AG08396 (cell line): ENCODE measurements at places on chromosomes 4 and X.
A peak's percentile ranks its signal among the peaks of the same experiment; 100 is the strongest.

DNA sequence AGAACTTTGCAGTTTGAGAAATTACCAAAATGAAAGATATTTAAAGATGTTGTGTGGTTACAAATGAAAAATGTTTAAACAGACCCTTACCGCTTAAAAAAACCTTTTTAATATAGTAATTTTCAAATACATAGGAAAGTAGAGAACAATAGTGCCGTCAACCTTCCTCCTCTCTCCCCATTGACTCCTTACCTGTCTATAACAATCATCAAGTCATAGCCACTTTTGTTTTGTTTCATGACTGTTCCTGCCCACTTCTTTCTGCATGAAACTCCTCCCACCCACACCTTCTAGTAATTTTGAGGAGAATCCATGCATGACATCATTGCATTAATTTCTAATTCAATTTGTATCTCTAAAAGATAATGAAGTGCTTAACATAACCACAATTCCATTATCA, 76.5 kb upstream of the ATP8A1 start:
- DNase-seq, result no peak

DNA sequence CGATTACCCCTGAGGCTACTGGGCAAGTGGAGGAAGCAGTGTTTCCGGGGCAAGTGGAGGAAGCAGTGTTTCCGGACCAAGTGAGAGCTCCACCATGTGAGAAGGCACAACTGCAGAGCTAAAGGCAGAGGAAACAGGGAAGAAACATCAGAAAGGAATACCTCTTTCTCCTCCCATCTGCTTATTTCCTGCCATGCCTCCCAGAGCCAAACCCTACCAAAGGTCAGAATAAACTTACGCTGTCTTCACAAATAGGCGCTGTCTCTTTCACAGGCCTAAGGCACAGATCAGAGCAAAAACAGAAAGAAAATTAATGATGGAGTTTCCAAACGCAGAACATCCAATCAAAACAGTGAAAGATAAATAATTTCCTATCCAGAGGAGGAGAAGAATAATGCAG, 153.0 kb downstream of the ATOH1 start:
- DNase-seq, result no peak

- no peak for DNase-seq
These were observed 148.3 kb downstream of the MAML3 start for GRCh38 chr4:140005699-140006098.

DNA sequence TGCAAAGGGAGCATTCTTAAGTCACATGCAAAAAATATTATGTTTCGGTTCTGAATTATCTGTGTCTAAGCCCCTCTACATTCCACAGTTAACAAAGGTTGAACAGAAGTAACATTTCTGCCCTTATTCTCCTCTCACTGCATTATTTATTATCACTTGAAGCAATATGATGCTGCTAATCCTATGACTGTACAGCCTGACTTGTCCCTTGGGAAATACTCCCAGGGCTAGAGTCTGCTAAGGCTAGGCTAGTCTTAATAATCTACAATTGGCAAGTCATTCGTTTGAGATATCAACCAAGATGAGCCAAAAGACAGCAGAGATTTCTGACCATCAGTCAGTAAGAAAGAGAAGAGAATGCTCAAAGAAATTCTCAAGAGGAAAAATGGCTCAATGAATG, 226.9 kb upstream of the HCCS start:
- DNase-seq, result peak; percentile 5

DNA sequence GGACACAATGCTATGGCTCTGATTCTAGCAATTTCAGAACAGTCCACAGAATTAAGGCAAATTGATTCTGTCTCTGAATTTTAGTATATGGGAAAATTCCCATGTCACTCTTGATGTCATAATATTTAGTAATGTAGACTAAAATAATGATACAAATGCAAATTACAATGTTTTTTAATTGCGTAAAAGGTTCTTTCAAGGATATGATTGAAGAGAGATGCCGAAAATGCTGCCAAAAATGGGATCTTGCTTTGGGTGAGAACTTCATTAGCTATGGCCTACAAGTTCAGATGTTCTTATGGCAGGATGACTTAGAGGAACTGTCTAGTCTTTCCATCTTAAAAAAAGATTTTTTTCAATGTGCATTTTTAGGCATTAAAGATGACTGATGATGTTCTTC, 170.6 kb downstream of the TMA16 start:
- DNase-seq, result no peak

GRCh38 chrX:1686642-1687041, 71.8 kb downstream of the ASMT start:
- peak; percentile 7 for DNase-seq

- DNase-seq, result no peak
These were observed 6.8 kb upstream of the SASH3 start for GRCh38 chrX:129772796-129773431.

- no peak for DNase-seq
These were observed 105.3 kb downstream of the DTHD1 start for GRCh38 chr4:36386691-36387090.

DNA sequence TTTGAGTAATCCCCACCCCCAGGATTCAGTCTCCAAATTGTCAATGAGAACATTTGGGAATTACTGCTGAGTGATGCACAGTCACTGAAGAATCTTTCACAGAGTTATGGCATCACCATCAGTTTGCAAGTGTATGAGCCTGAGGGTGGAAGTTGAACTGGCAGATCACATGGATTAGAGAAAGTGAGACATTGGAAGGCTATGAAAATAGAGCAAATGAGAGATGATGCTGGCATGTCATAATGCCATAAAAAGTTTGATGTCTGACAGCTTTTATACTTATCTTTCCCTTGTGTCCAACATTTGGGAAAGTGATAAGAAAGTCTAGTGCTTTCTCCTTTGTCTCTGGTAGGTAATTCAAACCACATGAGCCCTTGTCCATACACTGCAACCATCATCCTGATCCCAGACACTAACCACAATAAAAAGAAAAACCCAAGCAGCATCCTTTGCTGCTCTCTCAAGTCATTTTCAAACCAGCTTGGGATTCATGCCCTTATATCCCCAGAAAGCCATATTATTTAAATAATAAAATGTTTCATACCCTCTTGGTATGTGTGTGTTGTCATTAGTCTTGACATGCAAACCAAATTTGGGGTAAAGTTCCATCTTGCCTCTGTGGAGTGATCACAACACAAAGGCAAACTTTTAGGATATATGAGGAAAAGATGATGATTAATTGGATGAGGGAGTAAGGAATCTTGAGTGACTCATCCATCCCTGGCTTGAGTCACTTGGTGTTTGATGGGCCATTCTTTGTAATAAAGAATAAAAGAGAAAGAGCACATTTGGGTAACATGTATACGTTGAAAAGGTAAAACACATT, 438.9 kb downstream of the GRXCR1 start:
- peak; percentile 15 for DNase-seq

GRCh38 chrX:26925088-26925487, 538.1 kb downstream of the PPP4R3C start:
- DNase-seq, result no peak

GRCh38 chr4:795726-796119, 30.2 kb downstream of the CPLX1 start:
- no peak for DNase-seq

DNA sequence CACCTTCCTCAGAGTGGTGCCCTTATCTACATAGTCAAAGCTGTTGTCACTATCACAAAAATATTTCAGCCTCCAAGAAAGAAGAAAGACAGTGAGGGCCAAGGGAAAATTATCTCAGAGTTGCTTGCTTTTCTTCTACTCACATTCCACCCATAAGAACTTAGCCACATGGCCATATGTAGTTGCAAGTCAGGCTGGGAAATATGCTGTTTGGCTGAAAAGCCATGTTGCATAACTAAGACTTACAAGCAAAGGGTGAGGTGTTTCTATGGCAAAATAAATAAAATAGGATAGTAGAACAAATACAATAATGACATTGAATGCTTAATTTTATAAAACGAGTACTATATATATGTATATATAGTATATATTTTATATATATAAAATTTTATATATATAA, 365.9 kb upstream of the PABPC4L start:
- DNase-seq, result no peak

- no peak for DNase-seq
These were observed 188.4 kb upstream of the ANK2 start for GRCh38 chr4:112860830-112861690.

DNA sequence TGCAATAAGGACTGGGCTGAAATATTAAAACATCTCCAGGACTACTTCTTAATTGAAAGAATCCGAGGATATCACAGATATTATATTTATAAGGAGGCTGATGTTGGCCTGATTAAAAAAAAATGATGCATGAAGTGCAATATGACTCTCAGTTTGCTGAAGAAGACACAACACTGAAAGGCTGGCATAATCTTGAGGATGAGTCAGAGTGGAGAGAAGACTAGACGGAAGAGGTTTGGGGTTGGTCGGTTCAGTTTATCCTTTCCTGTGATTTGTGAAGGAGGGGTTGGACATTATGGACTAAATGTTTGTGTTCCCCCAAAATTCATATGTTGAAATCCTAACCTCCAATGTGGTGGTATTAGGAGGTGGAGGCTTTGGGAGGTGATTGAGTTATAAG, 170.3 kb downstream of the CORIN start:
- no peak for DNase-seq

DNA sequence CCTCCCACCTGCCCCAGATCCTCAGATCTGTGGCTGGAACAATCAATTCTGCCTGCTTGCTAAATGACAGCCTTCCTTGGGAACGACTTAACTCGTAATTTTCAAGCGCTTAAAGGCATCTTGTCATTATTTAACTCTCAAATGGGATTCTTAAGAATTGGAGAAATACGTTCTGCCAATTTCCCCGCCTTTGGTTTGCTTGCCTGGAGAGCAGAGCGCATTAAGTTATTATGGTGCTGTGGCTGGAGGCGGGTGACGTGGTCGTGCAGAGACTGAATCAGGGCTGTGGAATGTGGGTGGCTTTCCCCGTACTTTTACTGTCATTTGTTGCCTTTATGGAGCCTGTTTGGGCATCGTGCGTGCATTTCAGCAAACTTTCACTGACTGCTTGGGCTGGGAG, 78.9 kb upstream of the PSAPL1 start:
- peak; percentile 54 for DNase-seq

DNA sequence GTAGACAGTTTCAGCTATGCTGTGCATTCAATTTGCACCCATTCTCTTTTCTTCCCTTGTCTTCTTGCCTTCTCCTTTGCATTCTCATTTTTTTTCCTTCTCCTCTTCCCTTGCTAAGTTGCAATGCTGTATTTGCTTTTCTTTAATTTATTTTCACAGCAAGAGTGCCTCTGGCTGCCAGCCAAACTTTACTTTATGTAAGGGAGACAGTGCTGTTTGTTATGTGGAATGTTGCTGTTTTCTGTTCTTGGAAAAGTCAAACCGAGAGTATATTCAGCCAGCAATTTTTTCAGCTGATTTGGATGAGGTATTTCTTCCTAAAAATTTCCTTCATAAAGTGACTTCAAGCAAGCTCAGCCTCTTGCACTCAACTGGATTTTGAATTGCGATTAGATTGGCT, 1293.4 kb downstream of the ARAP2 start:
- DNase-seq, result no peak

GRCh38 chr4:137997496-137997895, 244.7 kb downstream of the SLC7A11 start:
- no peak for DNase-seq

GRCh38 chrX:43718956-43719355, 62.9 kb downstream of the MAOA start:
- no peak for DNase-seq

GRCh38 chr4:166658585-166658984, 575.7 kb downstream of the SPOCK3 start:
- no peak for DNase-seq

GRCh38 chr4:7584098-7584497, 149.4 kb upstream of the PSAPL1 start:
- DNase-seq, result no peak

GRCh38 chr4:11312389-11312788, 116.3 kb downstream of the HS3ST1 start:
- DNase-seq, result no peak

- DNase-seq, result no peak
These were observed 124.5 kb upstream of the KLF3 start for GRCh38 chr4:38539501-38539900.

DNA sequence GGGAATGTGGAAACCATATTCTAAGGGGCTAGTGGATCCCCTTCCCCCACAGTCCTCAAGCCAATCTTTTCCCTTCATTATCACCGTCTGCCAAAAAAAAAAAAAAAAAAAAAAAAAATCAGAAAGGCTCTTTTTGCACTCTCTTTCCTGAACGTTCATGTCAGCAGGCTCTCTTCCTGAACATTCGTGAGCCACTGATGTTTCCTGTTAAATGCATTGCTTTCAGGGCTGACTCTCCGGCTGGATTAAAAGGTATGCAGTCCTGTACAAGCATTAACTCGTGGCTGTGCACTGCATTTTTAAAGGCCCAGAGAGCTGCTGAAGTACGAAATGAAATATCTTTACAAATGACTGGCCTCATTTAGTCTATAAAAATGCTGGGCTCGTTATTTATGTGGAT, 34.0 kb upstream of the TSPAN5 start:
- DNase-seq, result no peak

GRCh38 chrX:6954836-6955235, 192.7 kb upstream of the STS start:
- no peak for DNase-seq

DNA sequence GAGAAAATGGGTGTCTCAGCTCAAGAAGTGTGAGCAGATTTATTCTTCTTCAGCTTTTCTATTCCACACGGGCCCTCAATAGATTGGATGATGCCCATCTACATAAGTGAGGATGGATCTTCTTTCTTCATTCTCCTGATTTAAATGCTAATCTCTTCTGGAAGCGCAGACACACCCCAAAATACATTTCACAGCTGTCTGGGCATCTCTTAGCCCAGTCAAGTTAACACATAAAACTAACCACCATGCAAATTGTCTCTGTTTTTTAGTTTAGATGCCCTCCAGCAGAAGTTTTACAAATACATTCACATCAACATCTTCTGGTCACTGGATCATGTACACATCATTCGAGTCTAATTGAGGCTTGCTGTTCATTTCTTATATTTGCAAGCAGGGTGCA, 249.0 kb upstream of the VCX3A start:
- DNase-seq, result no peak

DNA sequence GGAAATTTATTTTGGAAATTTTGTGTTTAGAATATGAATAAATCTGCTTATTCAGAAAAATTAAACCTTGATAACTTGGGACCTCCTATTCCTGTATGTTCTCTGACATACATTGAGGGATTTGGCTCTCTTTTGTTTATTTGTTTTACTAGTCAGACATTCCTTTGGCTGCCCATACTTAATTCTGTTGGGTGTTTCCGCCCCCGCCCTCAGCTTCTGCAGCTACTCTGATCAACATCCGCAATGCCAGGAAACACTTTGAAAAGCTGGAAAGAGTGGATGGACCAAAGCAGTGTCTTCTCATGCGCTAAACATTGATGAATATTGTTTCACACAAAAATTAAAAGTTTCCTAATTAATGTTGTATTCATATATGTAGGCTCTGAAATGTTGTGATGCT, 40.5 kb downstream of the RRAGB start:
- no peak for DNase-seq

DNA sequence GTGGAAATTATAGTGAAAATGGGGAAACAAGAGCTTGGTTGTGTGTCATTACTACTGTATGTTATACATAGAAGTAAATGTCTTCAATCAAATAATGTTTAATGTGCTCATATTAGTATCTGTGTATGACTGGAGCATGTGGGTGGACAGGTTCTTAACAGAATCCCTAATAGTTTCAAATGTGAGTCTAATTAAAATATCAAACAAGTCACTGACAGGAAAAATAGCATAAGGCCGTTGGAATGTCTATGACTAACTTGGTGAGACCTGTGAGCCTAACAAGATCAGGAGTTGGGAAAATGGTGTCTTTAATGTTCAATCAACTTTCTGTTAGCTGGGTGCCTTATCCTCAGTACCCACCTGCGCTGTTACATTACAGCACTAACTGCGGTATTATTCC, 6.2 kb upstream of the CXCL3 start:
- no peak for DNase-seq
